ENCODE measurements at places on chromosomes 1 and 21.

GRCh38 chr1:10615932-10616671, 141.4 kb downstream of the PEX14 start:
- no peak for DNase-seq

GRCh38 chr1:182092336-182092735, 30.8 kb upstream of the ZNF648 start:
- DNase-seq = peak; percentile 16

DNA sequence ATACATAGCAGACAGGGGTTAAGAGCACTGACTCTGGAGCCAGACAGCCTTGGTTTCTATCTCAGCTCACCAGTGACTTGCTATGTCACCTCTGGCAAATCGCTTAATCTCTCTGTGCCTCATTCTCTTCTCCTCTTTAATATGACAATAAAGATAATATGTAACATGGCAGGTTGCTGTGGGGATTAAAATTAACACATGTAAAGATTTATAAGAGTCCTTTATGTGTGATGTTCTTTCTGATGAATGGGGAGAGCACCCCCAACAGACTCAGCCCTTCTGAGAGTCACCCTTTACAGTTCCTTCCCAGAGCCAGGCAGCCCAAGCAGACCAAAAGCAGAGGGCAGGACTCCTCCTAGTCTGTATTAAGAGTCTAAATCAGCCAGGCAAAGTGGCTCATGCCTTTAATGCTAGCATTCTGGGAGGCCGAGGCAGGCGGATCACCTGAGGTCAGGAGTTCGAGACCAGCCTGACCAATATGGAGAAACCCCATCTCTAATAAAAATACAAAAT, 76.5 kb upstream of the SDC3 start:
- DNase-seq = no peak

GRCh38 chr1:94481473-94481933, 60.1 kb downstream of the F3 start:
- peak; percentile 75 for DNase-seq
